ENCODE measurements at places on chromosomes 4 and X. TPM values are rescaled to one million over a fixed set of nuclear protein-coding genes. Genes with fewer than 3 reads are reported as not detected.

BTC gene
- total RNA-seq, result 0.34 TPM

PGAM4 gene
- total RNA-seq, result not detected

CDS1 gene
- total RNA-seq, result under 0.01 TPM

FGFR3 gene
- 3.9 TPM for total RNA-seq

NAA11 gene
- total RNA-seq, result not detected

GYPE gene
- total RNA-seq, result 0.07 TPM

AR gene
- 0.30 TPM for total RNA-seq

HEPH gene
- total RNA-seq, result 1.5 TPM

CT45A10 gene
- not detected for total RNA-seq

GPR50 gene
- not detected for total RNA-seq

FATE1 gene
- not detected for total RNA-seq

GLRA3 gene
- not detected for total RNA-seq

DCX gene
- not detected for total RNA-seq

LAP3 gene
- 194 TPM for total RNA-seq

BCLAF3 gene
- 1.8 TPM for total RNA-seq

ATP2B3 gene
- total RNA-seq, result not detected

BBS7 gene
- total RNA-seq, result 18.6 TPM

POU3F4 gene
- not detected for total RNA-seq

USP26 gene
- not detected for total RNA-seq

HS6ST2 gene
- 0.10 TPM for total RNA-seq

LRAT gene
- total RNA-seq, result not detected

XAGE1B gene
- not detected for total RNA-seq

AWAT2 gene
- total RNA-seq, result not detected

UGT2B7 gene
- total RNA-seq, result not detected

GPRASP1 gene
- 0.13 TPM for total RNA-seq

GPM6B gene
- 0.25 TPM for total RNA-seq

Measured in mammary microvascular endothelial cell (primary cell).